GM10248 (cell line): ENCODE measurements at places on chromosomes 1 and 21.

GRCh38 chr21:32844653-32845436, 73.3 kb upstream of the PAXBP1 start:
- no peak for DNase-seq

GRCh38 chr1:174671826-174672225, 224.1 kb downstream of the GPR52 start:
- no peak for DNase-seq

GRCh38 chr1:78721136-78721535, 71.5 kb downstream of the IFI44 start:
- no peak for DNase-seq

- no peak for DNase-seq
Measured at GRCh38 chr21:43275421-43276211, 106.8 kb downstream of the CRYAA start.

DNA sequence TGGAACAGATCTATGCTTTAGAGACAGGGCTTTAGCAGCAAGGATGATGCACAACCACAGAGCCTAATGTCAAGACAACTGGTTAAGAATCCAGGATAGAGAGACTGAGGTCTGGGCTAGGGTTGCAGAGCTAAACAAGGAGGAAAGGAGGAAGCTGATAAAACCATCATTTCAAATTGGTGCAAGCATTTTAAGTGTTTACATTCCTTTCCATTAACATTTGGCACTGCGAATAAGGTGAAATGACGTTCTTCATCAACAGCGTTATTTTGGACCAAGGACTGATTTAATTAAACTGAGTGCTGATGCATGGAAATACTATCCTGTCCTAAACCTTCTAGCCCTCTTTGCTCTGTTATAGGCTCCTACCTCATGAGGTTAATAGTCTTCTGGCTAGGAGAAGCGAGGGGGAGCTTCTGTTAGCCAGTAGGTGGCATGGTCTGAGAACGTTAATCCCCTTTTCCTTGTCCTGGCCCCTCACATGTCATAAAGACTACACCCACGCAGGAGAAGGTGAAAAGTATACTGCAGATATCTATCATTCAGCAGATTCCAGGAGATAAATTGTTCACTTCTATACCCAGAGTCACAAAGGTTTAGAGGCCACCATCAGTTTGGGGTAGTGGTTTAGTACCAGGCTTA, 7.6 kb upstream of the C1orf21 start:
- no peak for DNase-seq

- no peak for DNase-seq
Measured at GRCh38 chr1:154329152-154329521, 3.8 kb downstream of the ATP8B2 start.

GRCh38 chr21:43687566-43688399, 28.4 kb downstream of the RRP1B start:
- DNase-seq = no peak

DNA sequence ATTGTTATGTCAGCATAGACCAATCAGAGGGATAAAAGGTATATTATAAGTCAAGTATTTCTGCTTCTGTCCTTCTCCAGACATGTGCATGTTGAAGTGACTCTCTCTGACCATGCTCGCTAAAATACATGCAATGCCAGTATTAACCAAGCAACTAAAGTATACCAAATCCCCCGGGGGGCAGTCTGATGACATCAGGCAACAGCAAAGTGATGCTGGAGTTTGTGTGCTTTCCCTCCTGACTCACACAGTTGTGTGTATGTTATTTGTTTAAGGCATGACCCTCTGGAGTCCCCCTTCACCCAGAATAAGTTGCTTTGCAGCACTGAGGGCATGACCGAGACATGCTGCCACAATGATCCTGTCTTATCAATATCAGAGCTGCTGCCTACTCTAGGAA, 2.1 kb downstream of the BRINP2 start:
- DNase-seq = no peak

DNA sequence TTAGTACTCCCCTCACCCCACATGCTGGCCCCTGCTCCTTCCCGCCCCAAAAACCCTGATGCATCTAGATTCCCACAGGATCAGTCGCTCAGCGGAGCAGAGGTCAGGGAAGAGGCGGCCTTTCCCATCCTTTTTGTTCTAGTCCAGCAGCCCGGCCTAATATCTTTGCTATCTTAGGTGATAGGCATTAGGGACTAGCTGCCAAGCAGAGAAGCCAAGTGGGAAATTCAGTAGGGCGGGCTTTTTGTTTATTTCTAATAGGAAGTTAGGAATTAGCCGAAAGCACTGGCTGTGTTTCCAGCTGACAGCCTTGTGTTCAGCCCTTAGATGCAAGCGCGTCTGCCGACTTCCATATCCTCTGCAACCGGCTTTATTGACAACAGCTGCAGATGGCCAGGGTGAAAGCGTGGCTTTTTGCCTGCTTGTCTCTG, 59.0 kb upstream of the BCAR3 start:
- DNase-seq = no peak

DNA sequence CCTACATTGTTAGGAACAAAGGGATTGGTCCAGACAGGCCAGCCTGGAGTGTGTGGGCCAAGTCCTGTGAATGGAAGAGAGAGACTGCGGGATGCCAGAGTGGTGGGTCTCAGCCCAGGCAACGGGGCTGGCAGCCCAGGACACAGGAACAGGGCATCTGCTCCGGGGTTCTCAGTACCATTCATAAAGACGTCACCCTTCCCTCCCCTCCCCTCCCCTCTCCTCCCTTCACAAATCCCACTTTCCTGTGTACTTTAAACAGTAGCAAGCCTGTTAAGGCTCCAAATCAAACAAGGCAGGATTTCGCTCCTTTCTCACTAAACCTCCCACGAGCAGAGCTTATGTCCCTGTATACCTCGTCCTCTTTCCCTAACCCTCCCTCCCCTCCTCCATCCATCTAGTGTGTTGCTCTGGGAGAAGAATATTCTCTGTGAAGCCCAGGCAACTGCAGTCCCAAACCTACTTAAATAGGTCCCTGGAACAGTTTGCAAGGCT, 4.2 kb upstream of the PLXNA2 start:
- DNase-seq = no peak

GRCh38 chr1:171801487-171801891, 20.0 kb downstream of the METTL13 start:
- peak; percentile 48 for DNase-seq

DNA sequence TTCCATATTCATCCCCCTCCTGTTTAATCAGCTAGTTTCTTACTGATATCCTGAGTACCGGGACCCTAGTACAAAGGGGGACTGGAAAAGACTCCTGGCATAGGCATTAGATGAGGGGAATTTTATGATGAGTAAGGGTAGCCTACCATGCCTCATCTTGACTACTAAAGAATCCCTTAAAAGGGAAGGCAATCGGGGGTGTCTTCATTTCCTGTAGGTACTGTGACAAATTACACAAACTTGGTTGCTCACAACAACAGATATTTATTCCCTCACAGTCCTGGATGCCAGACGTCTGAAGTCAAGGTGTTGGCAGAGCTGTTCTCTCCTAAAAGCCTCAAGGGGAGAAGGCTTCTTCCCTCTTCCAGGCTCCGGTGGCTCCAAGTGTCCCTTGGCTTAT, 28.9 kb upstream of the RUNX1 start:
- no peak for DNase-seq

DNA sequence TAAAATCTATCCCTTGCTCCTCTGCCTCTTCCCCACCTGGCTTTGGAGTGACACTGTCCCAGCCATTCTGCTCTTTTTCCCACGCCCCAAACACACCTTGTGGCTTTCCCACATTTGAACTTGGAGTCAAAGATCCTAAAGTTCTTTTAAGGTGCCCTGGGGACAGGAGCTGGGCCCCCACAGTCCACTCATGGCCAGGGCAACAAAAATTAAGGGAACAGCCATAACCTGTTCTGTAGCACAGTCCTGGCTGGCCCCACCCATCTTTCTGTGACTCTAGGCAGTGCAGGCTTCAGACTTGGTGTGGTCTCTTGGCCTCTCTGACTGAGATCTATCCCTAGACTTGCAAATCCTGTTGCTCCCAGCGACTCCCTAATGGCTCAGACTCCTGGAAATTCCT, 143.0 kb upstream of the MAGI3 start:
- no peak for DNase-seq

DNA sequence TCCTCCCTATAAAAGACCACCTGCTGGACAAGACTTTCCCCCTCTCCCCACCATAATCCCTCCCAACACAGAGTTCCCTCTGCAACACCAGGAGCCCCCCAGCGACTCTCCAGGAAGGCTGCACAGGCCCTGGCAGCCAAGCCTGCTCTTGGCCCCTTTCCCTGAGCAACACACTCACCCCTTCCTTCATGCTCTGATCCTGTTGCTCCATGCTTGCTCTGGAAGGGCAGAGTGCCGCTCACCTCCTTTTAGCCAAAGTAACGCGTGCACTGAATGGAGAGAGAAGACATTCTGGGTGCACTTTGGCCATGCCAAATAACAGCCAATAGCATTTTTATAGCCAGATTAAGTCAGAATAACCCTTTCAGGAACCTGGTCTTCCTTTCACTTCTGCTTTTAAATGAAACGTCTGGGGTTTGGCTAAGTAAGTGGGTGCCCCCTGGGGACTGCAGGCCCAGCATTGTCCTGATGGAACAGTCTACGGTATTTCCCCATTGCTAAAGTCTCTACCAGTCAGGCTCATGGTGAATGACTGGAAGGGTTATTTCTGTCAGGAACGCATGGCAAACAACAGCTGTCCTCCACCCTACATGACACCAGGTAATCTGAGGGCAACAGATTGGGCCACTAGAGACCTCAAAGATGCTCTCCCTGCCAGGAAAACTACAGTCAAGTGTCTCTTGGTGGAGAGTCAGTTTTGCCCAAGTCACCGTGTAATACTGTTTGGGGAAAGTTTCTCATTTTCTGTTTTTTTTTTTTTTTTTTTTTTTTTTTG, at the start of gene SLC2A5:
Gene SLC2A5 (minus strand): TSS at position 310 of the 775 bp plus-strand sequence. CDS start 99 bp downstream, at position 211.
- DNase-seq = peak; percentile 83

DNA sequence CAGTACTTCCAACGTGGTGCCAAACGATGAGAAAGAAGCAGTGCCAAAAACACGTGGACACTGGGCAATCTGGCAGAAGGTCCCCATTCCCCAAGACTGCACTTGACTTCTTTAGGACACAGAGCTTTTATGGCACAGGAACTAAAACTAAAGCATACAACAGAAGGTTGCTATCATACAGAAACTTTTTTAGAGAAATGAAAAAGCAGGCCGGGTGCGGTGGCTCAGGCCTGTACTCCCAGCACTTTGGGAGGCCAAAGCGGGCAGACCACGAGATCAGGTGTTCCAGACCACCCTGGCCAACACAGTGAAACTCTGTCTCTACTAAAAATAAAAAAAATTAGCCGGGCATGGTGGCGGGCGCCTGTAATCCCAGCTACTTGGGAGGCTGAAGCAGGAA, 43.0 kb downstream of the GNB1 start:
- peak; percentile 18 for DNase-seq

DNA sequence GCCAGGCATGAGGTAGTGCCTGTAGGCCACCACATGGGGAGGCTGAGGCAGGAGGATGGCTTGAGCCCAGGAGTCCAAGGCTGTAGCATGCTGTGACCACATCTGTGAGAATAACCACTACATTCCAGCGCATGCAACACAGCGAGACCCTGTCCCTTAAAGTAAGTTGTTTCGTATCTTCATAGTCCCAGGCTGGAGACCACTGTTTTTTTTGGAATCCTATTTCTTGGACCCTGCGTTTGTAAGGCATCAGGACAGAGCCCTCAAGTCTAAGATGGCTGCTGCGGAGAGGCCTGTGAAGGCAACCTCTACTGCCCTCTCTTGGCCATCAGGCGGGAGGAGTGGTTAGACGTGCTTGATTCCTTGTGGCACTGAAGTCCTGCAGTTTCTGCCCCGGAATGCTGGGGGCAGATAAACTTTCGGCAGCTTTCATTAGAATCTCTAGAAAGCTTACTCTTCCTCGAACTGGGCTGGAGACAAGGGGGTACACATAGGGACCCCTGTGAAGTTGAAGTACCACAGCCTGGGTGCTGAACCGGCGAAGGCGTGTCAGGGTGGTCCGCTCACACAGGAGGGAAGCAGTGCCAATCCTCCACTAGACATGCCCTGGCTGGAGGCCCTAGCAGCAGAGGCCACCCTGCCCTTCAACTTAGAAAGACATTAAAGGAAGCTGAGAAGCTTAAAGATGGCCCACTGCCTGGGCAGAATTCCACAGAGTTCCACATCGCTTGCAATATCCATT, 36.6 kb downstream of the RABIF start:
- peak; percentile 66 for DNase-seq

DNA sequence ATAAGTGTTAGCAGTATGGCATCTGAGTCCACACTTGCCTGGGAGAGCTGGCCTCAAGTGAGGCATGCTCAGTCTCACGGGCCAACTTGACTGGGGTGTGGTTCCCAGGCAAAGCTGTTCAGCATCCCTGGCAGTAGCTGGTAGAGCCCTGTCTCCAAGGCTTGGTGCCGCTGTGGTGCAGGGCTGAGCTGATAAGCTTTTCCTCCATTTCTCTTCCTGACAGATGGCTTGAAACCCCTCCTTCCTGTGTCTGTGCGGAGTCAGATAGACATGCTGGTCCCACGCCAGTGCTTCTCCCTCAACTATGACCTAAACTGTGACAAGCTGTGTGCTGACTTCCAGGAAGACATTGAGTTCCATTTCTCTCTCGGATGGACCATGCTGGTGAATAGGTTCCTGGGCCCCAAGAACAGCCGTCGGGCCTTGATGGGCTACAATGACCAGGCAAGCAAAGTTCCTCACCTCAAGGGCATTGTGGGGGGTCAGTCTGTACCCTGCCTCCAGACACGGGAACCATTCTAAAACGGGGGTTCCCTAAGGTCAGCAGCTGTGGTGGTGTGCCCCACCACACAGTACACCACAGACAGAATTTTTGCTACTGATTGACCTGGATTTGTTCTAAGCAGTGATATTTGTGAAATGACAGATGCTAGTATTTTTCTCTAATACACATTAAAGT, 13.7 kb upstream of the MIIP start:
- DNase-seq = no peak

- peak; percentile 26 for DNase-seq
Measured at GRCh38 chr1:219220945-219221344, 47.3 kb downstream of the LYPLAL1 start.

DNA sequence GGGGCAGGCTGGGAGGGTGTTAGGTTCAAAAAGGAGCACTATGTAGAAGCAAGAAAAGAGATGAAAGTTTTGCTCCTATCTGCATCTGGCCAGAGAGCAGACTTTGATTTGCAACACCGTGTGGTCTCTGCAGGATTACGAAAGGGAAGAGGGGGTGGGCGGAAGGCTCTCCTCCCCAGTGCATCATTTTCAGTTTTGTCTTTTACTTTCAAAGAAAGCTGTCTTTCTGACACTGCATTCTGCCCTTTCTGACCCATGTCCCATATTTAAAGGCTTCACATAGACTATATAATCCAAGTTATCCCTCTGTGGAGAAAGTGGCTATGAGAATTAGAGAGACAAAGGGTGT, 126.5 kb downstream of the RHOU start:
- peak; percentile 51 for DNase-seq
